ENCODE measurements at places on chromosomes 2 and 18. TPM values are rescaled to one million over a fixed set of nuclear protein-coding genes. Genes with fewer than 3 reads are reported as not detected.

Gene CNGA3
- 6.3 TPM for total RNA-seq

Gene MAL
- not detected for total RNA-seq

Gene TNFRSF11A
- total RNA-seq, result 0.63 TPM

Gene RND3
- total RNA-seq, result 152 TPM

Gene OXER1
- 0.31 TPM for total RNA-seq

Gene C2orf80
- 21.0 TPM for total RNA-seq

Gene UGT1A1
- not detected for total RNA-seq

Gene AQP12A
- total RNA-seq, result not detected

Gene VWA3B
- 1.3 TPM for total RNA-seq

Gene SKA1
- total RNA-seq, result 1.9 TPM

Gene REG3A
- not detected for total RNA-seq

Gene TMEM247
- total RNA-seq, result not detected

Gene C2orf66
- 1.3 TPM for total RNA-seq

Gene MRPL53
- total RNA-seq, result 17.8 TPM

Gene DNAH6
- 10.6 TPM for total RNA-seq

Gene GPR155
- total RNA-seq, result 11.6 TPM

Gene ACMSD
- not detected for total RNA-seq

Gene ZNF516
- total RNA-seq, result 21.9 TPM

Gene SKOR2
- not detected for total RNA-seq

Gene MYO7B
- not detected for total RNA-seq

Gene POTEJ
- total RNA-seq, result not detected

Gene SPATA3
- not detected for total RNA-seq

Gene CEBPZOS
- total RNA-seq, result 26.6 TPM

Gene DCTN1
- total RNA-seq, result 142 TPM

Gene PLEK
- 0.94 TPM for total RNA-seq
